ENCODE measurements at places on chromosomes 16 and 17.

DNA sequence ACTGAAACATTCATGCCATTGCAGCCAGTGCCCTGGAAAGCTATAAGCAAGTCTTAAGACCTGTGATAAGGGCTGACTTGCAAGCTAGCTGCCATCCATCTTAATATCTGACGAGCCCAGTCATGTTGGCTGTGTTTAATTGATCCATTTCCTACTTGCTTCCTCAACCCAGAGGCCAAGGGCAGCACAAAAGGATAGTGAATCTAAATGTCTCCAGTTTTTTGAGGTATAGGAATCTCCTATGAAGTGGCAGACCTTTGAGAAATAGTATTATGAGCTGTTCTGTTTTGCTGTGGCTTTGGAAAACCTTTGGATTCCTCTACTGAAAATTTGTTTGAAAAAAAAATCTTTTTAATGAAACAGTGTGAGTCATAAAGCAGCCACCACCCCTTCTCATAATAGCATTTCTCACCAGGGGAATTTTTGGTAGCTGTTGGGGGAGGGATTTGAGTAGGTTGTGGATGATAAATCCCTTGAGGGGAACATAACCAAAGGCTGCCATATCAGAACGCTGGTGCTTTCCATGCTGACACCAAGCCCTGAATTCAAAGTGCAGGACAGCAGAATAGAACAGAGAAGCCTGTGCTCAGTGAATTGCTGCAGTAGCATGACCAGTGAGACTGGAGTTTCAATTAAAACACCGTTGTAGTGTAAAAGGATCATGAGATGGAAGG is 12.9 kb downstream of the ZNRF1 start:
- no peak for DNase-seq

GRCh38 chr17:38602956-38603785 is 2.6 kb downstream of the SRCIN1 start:
- DNase-seq: peak; percentile 36

- no peak for DNase-seq
Observed at GRCh38 chr17:2438823-2439222, 38.0 kb upstream of the MNT start.

GRCh38 chr16:56246051-56246817 is 54.9 kb downstream of the GNAO1 start:
- DNase-seq: no peak

- DNase-seq: no peak
Observed at GRCh38 chr16:53974484-53975080, 270.6 kb downstream of the FTO start.

GRCh38 chr17:29581583-29582253 is 7.7 kb downstream of the GIT1 start:
- peak; percentile 26 for DNase-seq

DNA sequence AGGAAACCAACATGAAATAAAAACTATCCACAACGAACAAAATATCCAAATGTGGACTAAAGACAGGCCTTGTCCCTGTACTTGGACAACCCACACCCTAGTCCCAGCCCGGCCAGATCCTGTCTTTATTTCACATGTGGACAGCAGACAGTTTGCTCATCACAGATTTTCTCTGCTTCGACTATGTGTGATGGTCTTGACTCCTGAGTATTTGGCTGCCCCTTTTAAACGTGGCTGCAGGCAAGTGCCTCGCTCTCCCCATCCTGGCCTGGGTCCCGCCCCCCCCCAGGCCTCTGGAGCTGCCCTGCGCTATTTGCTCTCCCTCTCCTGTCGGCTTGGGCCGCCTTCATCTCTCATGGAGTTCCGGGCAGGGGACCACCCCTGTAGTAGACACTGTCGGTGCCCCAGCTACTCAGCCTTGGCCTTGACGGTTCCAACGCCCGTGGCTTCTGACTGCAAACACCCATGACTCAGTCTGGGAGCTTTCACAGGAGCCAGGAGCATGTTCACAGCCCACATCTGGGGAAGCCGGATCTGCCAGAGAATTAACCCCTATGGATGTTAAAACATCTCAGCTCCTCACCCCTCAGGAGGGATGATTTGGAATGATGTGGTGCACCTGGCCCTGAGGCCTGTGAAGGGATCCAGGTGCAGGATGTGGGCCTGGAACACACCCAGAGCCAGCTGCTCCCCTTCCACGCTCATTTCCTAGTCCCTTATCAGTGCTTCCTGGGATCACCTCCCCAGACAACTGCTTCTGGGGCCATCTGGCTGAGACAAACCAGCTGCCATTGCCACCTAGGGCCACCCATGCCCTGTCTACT is 229.7 kb upstream of the RPL38 start:
- DNase-seq: peak; percentile 47

DNA sequence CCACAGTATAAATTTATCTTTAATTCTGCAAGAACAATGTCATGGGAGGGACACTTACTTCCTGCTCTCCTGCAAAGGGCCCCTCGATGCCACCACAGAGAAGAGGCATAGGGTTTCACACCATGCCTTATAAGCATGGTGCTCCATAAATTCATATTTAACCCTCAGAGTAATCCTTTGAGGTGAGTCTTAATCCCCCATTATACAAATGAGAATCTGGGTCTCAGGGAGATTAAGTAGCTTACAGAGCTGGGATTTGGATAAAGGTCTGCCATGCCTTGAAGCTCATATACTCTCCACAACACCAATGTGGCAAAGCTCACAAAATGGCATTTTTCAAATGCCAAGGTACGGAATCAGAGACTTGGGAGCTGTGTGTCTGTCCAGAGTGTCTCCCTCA is 268.5 kb upstream of the CCL2 start:
- no peak for DNase-seq

DNA sequence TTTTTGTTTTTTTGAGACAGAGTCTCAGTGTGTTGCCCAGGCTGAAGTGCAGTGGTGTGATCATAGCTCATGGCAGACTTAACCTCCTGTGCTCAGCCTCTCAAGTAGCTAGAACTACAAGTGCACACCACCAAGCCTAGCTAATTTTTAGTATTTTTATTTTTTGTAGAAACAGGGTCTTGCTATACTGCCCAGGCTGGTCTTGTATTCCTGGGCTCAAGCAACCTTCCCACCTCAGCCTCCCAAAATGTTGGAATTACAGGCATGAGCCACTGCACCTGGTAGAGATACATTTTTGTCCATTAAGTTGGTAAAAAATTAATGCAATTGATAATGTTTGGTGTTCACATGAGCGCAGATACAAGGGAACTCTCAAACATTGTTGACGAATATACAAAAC is 22.2 kb upstream of the SRCIN1 start:
- DNase-seq: no peak

GRCh38 chr17:2933606-2934005 is 129.8 kb downstream of the OR1D5 start:
- DNase-seq: peak; percentile 47

- peak; percentile 19 for DNase-seq
Observed at GRCh38 chr17:78241277-78242023, 10.0 kb downstream of the TMEM235 start.

- no peak for DNase-seq
Observed at GRCh38 chr17:63116228-63116627, 150.2 kb downstream of the TANC2 start.

- peak; percentile 68 for DNase-seq
Observed at GRCh38 chr16:4693956-4694641, 737 bp downstream of the NUDT16L1 start.

DNA sequence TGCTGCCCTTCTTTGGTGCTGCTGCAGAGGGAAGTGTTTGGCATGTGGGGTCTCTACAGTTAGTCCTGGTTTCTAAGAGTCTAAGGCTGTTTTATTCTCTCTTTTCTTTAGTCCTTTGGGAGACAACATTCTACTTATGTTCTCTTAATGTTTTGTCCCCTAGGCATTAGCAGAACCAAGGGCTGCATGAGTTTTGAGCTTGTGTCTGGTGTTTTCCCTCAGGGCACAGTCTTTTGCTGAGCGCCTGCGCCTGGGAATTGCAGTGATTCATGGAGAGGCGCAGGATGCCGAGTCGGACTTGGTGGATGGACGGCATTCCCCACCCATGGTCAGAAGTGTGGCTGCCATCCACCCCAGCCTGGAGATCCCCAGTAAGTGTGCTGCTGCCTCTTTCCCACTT is 41.1 kb upstream of the SLC5A10 start:
- DNase-seq: no peak

DNA sequence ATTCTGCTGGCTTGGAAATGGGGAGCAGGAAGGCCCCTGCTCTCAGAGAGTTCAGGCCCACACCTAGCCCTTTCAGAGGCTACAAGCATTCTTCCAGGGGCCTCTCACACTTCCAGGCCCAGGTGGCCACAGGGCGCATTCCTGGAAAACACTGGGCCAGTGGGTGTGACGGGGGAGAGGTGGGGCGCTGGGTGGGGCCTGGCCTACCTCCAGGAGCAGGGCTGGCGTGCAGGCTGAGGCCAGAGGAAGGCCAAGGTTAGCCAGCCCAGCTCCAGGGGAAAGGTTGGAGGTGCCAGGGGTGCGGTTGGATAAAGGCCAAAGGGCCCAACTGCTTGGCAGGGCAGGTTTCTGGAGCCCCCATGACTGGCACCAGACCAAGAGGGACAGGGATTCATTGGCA is 198.2 kb downstream of the MAF start:
- no peak for DNase-seq

- DNase-seq: no peak
Observed at GRCh38 chr17:38958756-38959155, 8.4 kb downstream of the FBXO47 start.

DNA sequence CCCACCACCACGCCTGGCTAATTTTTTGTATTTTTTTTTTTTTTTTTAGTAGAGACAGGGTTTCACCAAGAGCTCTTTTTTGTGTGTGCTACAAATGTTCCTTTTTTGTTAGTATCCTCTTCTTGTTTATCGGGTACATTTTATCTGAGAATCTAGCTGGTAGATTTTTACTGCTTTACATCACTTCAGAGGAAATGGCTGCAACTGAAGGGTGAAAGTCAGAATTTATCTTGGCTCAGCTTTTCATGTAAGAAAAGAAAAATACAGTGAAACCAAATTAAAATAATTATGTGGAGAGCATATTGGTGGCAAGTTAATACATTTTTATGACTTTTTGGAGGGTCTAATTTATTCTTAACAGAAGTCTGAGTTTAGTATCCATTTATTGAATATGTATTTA is 26.0 kb downstream of the CBFB start:
- DNase-seq: no peak

- no peak for DNase-seq
Observed at GRCh38 chr17:81845361-81845760, 10.5 kb upstream of the PPP1R27 start.

GRCh38 chr17:18191236-18191667 is 7.6 kb downstream of the ALKBH5 start:
- peak; percentile 48 for DNase-seq

GRCh38 chr17:56688151-56688550 is 94.7 kb downstream of the NOG start:
- DNase-seq: no peak

DNA sequence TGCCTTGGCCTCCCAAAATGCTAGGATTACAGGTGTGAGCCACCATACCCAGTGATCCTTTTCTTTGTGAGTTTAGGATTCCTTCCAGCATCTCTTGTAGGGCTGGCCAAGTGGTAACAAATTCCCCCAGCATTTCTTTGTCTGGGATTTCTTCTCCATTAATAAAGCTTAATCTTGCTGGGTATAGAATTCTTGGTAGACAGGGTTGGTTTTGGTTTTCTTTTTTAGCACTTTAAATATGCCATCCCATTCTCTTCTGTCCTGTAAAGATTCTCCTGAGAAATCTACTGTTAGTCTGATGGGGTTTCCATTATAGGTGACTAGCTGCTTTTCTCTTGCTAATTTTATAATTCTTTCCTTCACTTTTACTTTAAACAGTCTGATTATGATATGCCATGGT is 173.0 kb upstream of the TOM1L1 start:
- DNase-seq: no peak

- no peak for DNase-seq
Observed at GRCh38 chr16:64738321-64738960, 383.4 kb downstream of the CDH11 start.

DNA sequence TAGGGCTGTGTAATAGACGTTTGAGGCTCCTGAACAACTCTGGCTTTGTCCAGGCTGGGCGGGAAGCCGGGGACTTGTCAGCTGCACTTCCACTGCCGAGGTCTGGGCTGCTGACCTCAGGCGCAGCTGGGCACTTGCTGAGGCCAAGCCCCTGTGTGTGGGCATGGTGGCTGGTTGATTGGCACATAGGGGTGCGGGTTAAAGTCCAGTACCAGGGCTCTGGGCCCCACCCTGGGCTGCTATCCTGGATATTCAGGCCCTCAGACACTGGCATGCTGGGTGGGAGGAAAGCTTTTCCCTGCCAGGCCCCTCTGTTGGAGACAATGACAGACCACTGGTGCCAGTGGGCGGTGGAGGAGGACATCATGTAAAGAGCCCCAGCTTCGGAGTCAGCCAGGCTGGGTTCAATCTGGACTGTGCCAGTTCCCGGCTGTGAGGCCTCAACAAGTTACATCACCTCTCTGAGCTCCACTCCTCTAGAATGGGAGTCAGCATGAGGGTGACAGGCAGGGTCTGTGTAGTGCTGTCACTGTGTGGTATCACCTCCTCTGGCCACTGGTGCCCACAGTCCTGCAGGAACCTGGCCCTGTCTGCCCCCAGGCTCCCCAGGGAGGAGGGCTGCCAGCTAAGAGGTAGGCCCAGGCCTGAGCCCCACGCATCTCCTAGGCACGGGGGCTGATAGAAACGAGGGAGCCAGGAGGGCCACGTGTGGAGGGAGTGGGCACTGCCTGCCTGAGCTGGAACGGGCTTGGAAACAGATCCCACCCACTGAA is 42.5 kb downstream of the PSME3IP1 start:
- no peak for DNase-seq

- no peak for DNase-seq
Observed at GRCh38 chr16:67212766-67213165, 13.8 kb downstream of the ELMO3 start.

GRCh38 chr17:1714427-1714979 is 4.3 kb upstream of the TLCD2 start:
- peak; percentile 98 for DNase-seq

DNA sequence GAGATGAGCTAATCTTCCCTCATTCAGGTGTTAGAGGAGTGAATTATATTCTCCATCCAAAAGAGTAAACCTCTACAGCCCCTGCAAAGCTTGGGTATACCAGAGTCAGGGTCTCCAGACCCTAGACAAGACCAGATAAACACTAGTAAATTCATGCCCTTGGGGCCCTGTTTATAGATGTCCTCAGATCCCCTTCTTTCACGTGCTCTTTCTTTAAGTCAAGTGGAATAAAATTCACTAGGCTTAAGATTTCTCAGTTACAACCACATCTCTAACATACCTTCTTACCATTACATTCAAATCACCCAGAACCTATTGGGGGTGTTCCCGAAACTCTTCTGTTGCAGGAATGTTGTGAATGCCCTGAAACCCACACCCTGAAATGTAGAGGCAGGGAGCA is 2.2 kb upstream of the C17orf58 start:
- DNase-seq: no peak

- DNase-seq: no peak
Observed at GRCh38 chr17:44848257-44848795, 643 bp downstream of the HIGD1B start.

DNA sequence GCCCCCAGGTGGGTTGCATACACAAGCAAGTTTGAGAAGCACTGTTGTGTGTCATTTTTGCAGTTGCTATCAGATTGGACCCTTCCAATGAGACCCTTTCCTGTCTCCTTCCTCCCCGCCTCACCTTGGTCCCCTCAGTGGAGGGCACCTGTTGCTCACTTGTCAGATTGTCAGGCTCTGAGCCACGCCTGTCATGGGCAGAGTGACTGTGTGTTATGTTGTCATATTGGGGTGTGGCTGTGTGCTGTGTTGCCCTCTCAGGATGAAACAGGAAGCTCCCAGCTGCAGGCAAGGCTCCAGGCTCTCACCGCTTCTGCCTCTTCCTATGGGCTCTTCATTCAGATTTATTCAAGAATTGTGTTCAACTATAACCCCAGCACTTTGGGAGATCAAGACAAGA is 302.9 kb downstream of the CPPED1 start:
- peak; percentile 30 for DNase-seq

- no peak for DNase-seq
Observed at GRCh38 chr16:1708083-1708767, 2.2 kb downstream of the MAPK8IP3 start.

GRCh38 chr16:86566601-86566965 is at the start of gene FOXC2:
FOXC2 (plus strand) TSS chr16:86566829; CDS start chr16:86567336, 507 bp downstream.
- peak; percentile 95 for DNase-seq

Measured in femur (tissue), 1 donor.